Activated T-helper 2 cell treated with anti-CD3 and anti-CD28 coated beads, Interferon-gamma antibody, Interleukin-2, Interleukin-4, amounts not matched to agents 10 μg/mL and 5 μg/mL and 100 μg/mL, durations not matched to agents 14 hours and 24 hours and 36 hours (primary cell): ENCODE measurements at places on chromosomes 6 and 20.

DNA sequence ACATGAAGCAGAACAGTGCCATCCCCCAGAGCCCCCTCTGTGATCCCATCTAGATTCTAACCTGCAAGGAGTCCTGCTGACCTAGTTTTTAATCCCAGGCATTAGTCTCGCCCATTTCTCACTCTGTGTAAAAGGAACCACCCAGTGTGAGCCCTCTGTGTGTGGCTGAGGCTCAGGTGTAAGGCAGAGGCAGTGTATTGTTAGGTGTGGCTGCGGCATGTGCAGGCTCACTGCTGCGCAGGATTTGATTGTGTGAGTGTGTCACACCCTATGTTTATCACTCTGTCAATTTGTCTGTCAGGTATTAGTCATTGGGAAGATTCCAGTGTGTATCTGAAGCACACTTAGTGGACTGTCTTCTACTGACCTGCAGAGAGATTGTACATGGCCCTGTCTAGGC is 13.7 kb upstream of the CST8 start:
- DNase-seq: no peak

DNA sequence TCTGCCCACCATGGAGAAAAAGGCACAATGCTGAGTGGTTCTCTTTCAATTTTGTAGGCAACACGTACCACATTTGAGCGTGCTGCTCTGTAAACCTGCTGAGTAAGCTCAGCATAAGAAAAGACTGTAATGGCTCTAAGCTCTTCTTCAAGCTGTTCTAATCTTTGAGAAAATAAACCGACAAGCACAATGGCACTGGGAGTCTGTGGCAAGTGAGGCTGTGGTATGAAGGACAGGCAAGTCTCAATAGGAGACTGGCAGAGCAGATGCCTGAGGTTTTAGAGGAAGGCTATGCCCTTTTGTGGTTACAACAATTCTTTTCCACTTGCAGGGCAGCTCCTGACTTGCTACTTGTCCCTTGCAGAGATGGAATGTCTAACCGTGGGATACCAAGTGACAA is 136.7 kb upstream of the EXOC2 start:
- no peak for DNase-seq

DNA sequence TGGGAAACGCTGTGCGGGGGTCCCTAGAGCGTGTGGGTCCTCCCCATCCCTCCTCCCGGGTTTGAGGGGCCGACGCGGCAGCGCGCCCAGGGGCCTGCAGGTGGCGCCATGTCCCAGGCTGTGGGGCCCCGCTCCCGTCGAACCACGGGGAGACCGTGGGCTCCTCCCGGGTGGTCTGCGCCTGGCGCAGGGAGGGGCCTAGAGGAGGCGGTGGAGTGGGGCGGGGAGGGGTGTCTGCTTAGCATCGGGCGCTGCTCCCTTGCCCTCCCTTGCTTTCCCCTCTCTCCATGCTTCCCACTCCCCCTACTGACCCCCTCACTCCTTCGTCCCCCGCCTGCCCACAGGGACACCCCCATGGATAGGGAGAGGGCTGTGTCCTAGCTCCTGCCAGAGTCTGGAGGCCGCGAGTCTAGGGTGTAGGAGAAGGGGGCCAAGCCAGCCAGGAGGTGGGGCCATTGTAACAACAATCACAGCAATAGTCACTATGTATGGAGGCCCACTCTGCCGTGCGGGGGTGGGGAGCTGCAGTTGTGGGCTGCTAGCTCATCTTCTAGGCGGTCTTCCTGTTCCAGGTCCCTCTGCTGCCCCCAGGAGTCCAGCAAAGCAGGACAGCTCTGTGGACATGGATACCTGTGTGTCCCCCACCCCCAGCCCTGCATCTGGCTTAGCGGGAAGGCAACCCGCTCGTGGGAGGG is 51.7 kb downstream of the CHMP4B start:
- peak; percentile 26 for DNase-seq

DNA sequence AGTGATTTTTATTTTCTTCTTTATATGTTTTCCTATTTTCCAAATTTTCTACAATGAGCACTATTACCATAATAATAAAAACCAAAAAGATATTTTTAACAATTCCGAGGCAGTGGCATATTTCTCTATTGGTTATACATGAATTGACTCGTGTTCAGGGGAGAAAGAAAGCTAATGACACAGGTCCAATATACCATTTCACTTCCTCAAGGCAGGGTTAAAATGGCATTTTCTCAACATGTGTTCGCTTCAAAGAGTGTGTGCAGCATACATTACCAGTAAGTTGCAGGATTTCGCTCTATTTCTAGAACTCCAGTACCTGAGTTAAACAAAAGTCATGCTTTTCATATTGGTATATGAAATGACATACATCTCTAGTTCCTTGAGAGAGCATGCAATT is 35.1 kb upstream of the DTNBP1 start:
- no peak for DNase-seq

GRCh38 chr20:49786668-49787370 is 25.8 kb upstream of the SLC9A8 start:
- no peak for DNase-seq

DNA sequence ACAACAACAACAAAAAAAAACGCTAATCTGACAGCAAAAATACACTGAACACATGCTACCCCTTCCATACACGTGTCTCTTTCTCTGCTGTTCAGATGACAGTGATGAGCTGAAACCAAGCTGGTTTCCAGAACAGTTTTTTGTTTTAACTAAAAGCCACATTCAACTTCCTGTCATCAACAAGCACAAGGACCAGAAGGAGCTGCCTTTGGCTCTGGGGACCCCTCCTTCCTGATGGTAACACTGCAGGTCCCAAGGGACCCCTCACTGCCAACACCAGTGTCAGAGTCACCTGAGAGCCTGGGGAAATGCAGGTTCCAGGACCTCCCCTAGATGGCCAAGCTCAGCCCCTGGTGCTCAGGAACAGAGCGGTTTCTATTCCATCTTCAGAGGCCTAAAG is 6.0 kb downstream of the CST7 start:
- no peak for DNase-seq

- DNase-seq: peak; percentile 14
These were observed 43.4 kb downstream of the NHSL1 start for GRCh38 chr6:138455746-138456400.

- no peak for DNase-seq
These were observed 14.1 kb downstream of the SAMD5 start for GRCh38 chr6:147522597-147522996.

- DNase-seq: peak; percentile 27
These were observed 27.8 kb downstream of the CCN2 start for GRCh38 chr6:131923356-131923755.

DNA sequence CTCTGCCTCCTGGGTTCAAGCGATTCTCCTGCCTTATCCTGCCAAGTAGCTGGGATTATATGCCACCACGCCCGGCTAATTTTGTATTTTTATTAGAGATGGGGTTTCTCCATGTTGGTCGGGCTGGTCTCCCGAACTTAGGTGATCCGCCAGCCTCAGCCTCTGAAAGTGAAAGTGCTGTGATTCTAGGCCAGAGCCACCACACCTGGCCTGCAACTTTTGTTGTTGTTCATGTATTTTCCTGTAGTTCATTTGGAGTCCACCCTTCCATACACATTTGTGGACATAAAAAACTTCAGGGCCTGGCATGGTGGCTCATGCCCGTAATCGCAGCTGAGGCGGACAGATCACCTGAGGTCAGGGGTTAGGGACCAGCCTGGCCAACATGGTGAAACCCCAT is 14.5 kb downstream of the HSPA1B start:
- DNase-seq: no peak

DNA sequence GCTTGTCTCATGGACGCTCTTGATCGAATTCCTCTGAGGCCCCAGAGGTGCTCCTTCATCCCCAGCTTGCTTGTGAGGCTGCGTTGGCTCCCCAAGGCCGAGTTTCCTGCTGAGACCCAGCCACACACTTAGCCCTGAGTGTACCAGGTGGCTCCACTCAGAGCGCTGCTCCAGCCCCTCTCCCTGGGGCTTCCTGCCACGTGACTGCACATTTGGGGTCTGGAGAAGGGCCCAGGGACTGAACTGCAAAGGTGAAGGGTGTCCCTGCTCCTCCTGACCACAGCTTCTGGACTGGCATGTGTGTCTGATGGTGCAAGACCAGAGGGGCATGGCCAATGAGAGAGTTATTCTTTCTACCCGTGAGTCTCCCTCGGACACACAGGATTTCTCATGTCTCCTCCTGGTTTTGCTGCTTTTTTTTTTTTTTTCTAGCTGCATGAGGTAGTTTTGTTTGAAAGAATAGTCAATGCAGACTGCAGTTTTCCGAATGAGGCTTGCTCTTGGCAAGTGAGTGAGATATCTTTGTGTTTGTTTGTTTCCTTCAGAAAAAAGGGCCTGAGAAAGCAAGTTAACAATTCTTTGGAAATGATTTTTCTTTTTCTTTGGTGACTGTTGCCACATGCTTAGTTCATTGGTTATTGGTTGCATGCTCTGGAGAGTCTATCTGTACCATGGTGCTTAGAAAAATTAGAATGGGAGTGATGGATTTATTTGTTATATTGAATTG is 3.1 kb upstream of the ZNF831 start:
- DNase-seq: no peak

DNA sequence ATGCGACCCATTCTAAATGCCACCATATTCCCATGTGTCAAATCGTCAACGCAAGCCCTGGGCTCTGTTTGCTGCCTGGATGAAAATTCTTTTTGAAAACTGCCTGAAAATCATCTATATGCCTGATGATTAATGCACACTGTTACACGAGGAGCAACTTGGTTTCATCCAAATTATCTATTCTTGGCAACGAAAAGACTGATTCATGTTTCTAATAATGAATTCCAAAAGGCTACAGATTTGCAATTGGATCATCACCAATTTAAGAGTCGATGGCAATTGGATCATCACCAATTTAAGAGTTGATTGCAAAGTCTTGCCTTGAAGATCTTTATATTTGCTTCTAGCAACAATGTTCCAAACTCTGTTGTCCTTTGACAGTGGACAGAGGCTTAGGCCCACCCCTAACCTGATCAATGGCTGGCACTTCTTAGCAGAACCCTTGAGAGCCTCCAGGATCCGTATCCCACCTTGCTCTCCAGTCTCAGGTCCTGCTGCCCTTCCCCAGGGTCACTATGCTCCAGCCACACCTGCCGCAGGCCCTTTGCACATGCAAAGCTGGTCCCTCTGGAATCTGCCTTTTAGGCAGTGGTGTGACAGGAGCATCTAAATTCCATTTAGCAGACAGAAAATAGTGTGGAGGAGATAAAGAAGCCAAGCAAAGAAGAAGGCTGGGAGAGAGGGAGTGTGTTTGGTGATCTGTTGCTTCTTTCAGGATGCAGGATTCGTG is 460.9 kb upstream of the SULF2 start:
- no peak for DNase-seq

DNA sequence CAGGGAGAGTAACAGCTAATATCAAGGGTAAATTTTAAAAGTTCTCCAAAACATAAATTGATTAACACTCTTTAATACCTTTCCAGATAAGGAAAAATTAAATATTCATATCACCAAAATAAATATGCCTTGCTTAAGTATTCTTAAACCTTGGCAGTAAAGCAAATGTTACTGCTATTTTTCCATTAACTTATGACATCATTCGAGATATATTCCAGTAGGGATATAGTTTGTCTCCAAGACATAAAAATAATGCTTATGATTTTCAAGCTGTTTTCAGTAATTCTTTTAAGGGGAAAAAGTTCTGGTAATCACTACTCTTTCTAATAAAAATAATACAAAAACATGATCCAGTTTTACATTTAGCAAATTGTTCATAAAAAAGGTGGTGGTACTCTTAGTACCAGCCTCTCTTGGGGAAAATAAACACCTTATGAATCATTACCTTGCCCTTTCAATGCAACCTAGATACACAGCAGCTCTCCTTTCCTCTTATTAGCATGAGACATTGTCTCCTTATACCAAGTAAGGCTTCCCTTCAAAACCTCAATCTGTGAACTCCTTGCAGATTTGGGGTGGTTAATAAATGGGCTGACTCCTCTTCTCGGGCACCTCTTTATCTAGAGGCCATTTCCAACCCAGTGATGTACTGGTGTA is 31.5 kb upstream of the LTV1 start:
- DNase-seq: no peak

DNA sequence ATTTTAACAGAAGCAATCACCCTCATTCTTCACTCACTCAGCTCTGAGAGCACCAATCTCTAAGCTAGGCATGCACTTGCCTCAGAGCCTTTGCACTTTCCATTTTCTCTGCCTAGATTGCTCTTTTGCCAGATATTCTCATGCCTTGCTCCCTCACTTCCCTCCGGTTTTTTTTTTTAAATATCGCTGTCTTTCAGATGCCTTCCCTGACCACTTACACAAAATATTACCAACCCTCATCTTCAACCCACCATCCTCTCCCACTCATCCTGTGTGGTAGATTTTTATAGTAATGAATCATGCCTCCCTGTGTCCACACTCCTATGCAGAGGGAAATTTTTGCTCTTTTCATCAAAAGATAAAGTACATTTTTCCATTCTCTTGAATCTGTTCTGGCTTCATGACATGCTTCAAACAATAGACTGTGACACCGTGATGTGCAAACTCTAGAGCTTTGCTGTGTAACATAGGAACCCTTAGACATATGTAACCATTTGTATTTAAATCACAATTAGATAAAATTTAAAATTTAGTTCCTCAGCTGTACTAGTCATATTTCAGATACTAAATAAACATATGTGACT is 437.1 kb downstream of the UTRN start:
- DNase-seq: no peak

DNA sequence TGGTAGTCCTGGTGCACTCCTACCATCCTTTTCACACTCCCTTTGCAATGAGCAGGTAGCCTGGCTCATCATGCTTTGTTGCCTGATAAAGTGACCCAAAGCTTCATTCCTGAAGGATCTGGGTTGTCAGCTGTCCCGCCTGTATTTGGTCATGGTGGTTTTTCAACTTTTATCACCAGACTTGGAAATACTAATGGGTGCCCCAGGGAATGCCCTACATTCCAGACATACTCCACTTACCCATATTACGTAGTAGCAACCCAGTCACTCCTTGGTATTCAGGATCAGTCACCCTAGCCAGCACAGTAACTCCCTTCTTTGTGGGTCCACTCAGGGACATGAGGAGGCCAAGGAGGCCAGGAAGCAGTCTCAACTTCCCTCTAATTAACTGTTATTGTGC is 199.2 kb downstream of the MAFB start:
- no peak for DNase-seq

- no peak for DNase-seq
These were observed 151.5 kb downstream of the TASP1 start for GRCh38 chr20:13487202-13487601.

DNA sequence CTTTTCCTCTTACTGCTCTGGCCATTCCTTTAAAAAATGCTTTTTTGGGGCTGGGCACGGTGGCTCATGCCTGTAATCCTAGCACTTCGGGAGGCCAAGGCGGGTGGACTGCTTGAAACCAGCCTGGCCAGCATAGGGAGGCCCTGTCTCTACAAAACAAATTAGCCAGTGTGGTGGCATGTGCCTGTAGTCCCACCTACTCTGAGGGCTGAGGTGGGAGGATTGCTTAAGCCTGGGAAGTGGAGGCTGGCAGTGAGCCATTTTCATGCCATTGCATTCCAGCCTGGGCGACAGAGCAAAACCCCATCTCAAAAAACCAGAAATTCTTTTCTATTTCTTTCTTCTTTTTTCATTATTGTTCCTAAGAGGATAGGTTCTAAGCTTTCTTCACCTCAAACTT is 36.9 kb upstream of the RNF144B start:
- DNase-seq: no peak

- DNase-seq: no peak
These were observed 67.2 kb upstream of the SNX9 start for GRCh38 chr6:157755746-157756411.

GRCh38 chr20:49103019-49103418 is 56.9 kb downstream of the CSE1L start:
- DNase-seq: no peak

- no peak for DNase-seq
These were observed 548 bp downstream of the GNL1 start for GRCh38 chr6:30555816-30556065.
